Stimulated activated CD4-positive, alpha-beta T cell treated with anti-CD3 and anti-CD28 coated beads, Interleukin-12 subunit alpha, Interleukin-12 subunit beta, amount 100 ng/mL, for 4 hours (primary cell): ENCODE measurements at places on chromosomes 5 and 9.

DNA sequence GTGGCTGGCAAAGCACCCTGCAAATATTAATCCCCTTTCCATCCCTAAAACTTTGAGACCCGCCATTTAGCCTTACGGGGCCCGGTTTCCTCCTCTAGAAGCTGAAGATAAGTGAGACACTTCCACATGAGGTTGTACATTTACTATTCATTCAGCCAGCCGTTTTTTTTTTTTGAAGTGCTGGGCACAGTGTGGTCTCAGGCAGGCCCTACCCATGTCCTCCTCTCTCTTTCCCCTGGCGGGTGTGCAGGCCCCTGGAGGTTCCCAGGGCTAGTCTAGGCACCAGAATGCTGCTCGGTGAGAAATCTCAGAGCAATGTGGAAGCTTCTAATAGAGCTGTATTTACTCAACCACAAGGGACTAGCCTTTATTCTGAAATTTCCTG is 107.4 kb upstream of the LARP1 start:
- no peak for DNase-seq

- no peak for DNase-seq
Measured at GRCh38 chr5:159658266-159658925, 257.9 kb upstream of the ADRA1B start.

- no peak for DNase-seq
Measured at GRCh38 chr5:1312993-1313833, 18.3 kb upstream of the TERT start.

DNA sequence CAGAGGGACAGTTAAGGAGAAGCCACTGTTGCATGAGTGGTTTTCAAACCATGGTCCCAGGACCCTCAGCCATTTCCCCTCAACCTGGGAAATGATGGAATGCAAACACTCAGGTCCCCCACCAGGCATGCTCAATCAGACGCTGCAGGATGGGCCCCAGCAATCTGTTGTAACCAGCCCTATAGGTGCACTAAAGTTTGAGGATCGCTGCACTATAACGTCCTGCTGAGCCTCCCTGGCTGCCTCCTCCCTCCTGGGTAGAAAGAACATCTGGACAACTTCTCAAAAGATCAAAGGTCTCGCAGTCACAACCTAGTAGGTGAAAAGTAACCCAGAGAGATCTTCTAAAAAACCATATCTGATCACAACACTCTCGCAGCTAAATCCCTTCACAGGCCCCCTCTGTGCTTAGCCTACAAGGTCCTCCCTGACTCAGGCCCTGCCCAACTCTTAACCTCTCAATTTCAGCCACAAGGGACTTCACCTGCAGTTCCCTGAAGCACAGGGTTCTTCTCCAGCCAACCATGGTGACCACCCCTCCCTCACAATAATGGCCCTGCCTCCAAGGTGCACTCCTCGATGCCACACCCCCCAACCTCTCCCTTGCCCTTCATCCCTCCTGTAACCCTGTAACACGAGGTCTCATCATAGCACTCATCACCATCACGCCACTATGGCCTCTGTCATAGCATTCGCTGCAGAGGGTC is 3.5 kb downstream of the SHB start:
- no peak for DNase-seq

DNA sequence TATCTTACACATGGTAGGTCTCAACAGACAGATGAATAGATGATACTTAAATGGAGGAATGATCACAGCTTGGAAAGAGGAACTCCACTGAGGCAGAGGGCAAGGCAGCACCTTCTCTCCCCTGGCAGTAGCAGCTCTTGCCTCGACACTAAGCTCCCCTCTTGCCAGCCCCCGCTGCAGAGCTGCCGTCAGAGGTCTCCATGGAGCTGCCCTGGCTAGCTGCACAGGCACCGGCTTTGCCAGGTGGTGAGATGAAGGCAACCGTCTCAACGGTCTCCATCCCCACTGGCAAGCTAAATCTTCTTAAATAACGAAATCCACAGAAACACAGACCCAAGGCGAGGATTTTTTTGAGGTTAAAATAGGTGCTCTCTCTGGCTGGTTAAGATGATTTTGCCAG is 81.2 kb downstream of the CRB2 start:
- DNase-seq, result no peak

DNA sequence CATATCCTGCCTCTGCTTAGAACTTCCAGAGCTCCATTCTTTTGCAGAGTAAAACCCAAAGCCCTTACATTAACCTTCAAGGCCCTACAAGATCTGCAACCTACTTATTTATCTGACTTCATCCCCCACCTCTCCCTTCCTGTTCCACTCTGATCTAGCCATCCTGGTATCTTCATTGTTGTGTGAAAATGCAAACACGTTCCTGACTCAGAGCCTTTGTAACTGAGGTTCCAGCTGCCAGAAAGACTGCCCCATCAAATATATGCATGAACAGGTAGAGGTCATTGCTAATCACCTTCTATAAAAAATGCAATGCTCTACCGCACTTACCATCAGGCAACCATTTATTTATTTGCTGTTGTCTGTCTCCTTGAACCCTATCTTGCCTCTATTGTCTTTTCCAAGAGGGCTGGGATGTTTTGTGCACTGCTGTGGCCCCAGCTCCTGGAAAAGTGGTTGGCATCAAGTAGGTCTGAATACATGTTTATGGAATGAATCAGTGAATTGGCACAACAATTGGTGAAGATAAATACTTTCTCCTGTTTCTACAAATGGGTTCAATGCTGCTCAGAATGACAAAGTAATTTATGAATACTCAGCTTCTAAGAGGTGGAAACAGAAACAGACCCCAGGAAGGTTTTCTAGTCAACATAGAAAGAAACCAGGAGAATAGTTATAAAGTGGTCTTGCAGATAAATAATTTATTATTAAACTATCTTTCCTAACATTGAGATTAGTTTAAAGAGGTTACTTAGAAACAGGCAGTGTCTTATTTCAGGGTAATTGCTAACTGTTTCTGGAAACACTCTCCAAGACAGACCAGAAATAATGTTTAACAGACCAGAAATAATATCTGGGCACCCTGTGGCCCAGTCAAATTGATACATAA is 230.6 kb upstream of the CD180 start:
- no peak for DNase-seq

GRCh38 chr9:116843863-116844620 is 156.9 kb downstream of the TRIM32 start:
- no peak for DNase-seq
